Neuronal stem cell (in vitro differentiated cells): ENCODE measurements at places on chromosomes 4 and X.

GRCh38 chrX:53813670-53814440 is 127.3 kb upstream of the HUWE1 start:
- DNase-seq = no peak

DNA sequence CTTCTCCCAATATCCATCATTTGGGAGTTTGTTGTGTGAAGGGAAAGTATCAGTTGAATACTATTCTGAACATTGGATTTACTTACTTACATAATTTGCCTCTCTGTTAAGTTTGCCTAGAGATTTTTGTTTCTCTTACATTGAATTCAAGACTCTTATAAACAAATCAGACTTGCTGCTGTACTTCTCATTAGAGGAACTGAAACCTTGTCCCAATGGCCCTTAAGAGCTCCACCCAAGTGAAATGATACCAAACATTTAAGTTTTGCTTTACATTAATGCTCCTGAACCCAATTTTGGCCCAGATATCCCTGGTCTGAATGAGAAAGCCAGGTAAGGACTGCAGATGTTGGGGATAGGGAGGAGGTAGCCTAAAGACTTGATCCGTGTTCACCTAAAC is 32.0 kb downstream of the HAND2 start:
- DNase-seq = no peak

DNA sequence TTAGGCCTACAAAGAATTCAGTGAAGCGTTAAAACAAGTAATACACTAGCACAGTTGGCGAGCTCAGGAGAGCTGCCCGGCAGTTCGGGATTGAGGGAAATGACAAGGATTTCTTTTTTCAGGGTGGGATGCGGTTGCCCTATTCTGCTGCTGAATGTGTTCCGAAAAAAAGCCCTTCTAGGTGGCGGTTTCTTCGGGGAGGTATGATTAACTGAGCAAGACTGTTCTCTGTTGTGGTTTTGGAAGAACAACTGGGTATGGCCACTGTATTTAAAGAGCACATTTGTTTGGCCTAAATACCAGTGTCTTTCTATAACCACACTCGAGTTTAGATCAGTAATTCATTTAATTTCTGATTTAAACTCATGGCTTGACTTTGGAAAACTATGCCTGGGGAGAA is 459.7 kb upstream of the FAT1 start:
- peak; percentile 37 for DNase-seq

DNA sequence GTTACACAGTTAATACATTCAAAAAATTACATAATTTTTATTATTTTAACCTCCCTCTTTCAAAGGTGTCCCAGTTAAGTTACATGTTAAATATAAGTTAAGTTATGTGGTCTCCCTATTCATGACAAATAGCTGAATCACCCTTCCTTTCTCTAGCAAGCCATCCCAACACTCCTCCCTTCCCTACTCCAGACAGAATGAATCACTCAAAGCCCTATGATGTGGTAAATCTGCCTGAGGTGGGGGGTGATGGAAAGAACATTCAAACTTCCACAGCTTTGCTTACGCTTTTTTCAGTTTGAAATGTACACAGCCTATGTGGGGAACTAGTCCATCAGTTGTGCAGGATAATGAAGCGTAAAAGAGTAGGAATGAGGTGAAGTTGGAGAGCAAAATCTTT is 90.2 kb downstream of the CXCL13 start:
- no peak for DNase-seq

GRCh38 chrX:124829930-124830329 is 483.6 kb downstream of the SH2D1A start:
- no peak for DNase-seq

DNA sequence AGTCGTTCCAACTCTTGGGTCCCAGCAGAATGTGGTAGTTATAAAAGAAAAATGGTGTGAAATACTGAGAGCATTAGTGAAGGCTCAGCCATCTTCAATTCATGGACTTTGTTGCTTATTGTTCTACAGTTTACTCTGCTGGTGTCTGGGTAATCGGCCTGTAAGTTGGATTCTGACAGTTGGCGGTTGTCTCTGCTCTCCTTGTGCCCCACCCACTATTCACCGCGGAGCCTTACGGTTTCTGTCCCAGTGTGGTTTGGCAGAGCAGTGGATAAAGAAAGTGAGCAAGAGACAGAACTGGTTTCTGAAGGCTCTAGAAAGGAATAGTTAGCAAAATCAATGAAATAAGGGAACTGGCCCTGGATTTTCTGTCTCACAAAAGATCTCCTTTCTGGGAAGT is 9.1 kb downstream of the LONRF3 start:
- DNase-seq = no peak

DNA sequence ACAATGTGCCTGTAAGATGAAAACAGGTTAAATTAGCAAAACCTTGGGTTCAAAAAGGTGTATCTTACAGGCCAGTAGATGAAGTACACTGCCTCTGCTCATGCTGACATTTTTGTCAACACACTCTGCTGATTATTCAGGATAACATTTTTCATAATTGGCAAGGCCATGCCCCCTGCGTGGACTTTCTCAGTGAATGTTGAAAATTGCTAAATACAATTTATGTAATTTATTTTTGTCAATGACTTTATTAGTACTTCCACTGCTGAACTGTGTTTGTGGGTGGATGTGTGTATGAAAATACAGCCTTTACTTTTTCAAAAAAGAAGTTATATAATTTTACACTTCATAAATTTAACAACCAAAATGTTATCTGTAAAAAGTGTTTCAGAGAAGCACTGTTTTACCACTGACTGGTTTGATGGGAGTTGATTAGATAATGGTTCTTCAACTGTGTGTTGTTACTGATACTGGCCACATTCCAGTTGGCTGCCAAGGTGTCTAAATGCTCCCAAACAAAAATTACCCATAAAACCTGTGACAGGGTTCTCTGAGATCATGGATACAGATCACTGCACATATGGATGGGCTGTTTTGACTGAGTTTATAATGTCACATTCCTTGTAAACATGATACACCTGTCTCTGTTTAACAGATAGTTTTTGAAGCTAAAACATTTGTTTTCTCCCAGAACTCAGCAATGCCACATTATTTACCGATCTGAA is 151.9 kb upstream of the SLC7A11 start:
- no peak for DNase-seq

DNA sequence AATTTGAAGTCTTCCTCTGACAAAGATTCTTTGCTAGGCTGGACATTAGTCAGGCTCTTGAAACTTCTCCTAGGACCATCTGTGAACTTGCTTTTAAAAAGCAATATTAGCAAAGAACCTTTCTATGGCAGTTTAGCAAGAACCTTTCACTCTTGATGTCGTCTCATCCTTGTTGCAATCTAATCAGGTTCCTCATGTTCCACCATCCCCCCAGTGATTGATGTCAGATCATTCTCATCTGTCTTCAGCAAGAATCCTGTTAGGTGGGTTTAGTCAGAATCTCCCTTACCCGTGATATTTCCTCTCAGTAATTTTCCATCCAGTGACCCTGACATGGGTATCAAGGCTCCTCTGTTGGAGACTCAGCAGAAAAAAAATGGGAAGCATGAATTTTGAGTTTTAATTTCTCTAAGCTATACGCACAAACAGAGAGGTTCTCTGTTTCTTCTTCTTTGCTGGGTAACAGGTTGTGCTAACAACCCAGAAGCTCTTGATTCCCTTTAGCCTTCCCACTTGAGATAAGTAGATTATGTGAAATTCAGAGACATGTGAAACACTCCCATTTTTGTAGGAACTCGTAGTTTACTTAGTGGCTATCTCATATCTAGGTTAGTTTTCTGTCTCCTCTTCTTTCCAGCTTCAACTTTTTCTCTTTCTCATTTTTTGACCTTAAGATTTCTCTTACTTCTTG is 507.4 kb downstream of the C4orf33 start:
- DNase-seq = no peak

DNA sequence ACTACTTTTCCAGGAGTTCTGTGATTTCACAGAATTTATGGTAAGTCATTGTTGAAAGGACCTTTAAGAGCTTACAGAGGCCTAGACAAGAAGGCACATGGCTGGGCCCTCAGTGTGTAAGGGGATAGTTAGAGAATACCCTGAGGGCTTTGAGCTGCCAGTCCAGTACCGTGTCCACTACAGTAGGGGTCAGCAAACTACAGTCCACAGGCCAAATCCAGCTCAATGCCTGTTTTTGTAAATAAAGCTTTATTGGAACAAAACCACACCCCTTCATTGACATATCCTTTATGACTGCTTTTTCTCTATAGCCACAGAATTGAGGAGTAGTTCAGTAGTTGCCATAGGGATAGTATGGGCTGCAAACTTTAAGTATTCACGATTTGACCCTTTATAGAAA is 176.2 kb downstream of the MID1 start:
- no peak for DNase-seq

- DNase-seq = no peak
Measured at GRCh38 chr4:90318193-90318592, 191.0 kb downstream of the CCSER1 start.

DNA sequence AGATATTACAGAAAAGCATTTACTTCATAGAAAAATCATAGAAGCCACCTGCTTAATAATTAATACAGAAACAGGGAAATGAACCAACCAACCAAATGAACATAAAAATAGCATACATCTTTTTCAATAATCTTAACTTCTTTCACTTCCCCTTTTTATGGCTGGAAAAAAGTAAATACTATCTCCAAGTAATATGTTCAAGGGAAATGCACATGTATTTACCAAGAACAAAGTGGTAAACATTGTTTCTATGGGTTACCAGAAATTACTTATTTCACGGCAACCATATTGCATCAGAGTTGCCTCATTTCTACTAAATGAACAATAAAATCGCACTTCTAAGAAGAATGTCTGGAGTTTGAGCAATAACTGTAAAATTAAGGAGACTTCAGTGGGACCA is 321.3 kb downstream of the TMA16 start:
- no peak for DNase-seq

GRCh38 chr4:75655562-75655961 is 17.6 kb downstream of the G3BP2 start:
- no peak for DNase-seq

GRCh38 chr4:169315530-169316343 is 45.0 kb upstream of the SH3RF1 start:
- DNase-seq = no peak

GRCh38 chrX:154466036-154466435 is 8.0 kb downstream of the PLXNA3 start:
- DNase-seq = no peak

DNA sequence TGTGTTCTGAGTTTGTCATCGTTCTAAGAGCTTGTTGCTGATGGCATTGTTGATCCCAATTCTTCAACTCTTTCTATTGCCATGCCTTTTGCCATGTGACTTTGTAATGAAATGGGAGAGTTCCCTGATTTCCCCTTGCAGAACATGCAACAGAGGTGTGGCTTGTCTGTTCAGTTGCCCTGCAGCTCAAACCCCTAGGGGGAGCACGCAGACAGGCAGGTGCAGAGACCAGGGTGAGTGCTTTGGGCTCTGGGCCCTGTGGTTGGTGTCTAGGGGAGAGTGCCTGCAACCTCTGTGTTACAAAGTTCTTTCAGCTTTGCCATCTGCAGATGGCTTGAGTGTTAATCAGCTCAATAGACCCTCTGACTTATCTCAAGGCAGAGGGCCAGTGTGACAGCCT is 332.7 kb downstream of the MID1IP1 start:
- no peak for DNase-seq

- no peak for DNase-seq
Measured at GRCh38 chrX:53481093-53481492, 46.9 kb upstream of the HSD17B10 start.

- DNase-seq = no peak
Measured at GRCh38 chrX:110920991-110921390, 125.4 kb upstream of the CHRDL1 start.

DNA sequence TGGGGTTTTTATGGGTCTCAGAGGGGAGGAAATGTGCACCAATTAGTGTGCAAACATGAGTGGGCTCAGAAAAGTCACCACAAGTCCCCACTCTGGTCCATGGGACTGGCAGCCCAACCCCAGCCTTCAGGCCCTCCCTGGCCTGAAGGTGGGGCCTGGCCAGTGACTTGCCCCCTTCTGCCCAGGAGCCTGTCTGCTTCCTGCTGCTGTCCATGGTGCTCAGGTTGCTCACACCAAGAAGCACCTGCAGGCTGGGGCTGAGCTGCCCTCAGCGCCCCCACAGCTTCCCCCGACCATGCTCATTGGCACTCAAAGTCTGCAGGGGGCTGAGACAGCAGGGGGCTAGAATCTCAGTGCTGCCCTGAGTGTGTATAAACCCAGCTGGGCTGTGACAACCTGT is 30.6 kb upstream of the GC start:
- DNase-seq = peak; percentile 8

- DNase-seq = no peak
Measured at GRCh38 chrX:136619899-136620505, 28.0 kb upstream of the CD40LG start.

GRCh38 chrX:69568828-69569227 is 47.1 kb upstream of the EDA start:
- DNase-seq = no peak

- DNase-seq = no peak
Measured at GRCh38 chrX:13427441-13428052, 107.7 kb upstream of the ATXN3L start.

DNA sequence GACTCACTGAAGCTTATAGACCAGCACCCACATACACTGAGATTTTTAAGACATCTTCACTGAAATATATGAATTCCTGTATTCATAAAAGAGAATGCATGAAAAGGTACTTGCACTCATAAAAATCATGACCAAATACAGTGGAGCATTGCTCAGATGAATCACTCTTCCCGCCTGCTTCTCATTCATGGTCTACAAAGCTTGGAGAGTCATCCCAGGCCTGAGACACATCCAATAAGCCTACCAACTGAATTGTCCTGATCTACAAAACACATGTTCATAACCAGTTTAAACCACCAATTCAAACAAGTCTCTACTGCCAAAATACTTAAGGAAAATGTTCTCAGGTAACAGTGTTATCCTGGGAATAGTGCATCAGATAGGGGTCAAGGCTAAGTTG is 38.1 kb downstream of the PROM1 start:
- no peak for DNase-seq

DNA sequence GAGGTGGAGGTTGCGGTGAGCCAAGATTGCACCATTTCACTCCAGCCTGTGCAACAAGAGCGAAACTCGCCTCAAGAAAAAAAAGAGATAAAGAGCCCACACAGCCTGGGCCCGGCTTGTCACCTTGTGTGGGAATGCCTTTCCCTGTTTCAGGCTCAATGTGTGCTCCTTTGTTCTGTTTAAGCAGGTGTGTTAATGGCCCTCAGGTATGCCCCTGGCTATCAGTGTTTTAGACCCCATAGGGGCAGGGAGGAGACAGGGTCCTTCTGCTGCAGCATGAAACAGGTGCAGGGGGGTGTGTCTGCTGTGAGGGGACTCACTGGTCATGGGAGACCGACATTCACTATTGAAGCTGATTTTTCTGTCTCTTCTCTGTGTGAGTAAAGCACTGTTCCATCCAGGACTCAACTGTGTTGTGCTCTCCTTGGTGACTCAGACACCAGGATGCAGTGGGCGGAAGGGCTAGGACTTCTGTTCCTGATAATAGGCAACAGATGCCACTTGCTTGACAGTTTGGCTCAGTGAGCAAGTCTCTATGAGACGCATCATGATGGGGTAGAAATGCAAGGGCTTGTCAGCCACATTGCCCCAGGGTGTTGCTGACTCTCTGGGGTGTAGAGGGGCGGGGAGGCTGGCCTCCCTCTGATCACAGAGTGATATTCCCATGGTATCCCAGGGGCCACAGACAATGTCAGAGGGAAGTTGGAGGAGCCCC is 15.6 kb upstream of the LAP3 start:
- DNase-seq = no peak
